ENCODE measurements at places on chromosomes 12 and 14.

GRCh38 chr12:84161296-84161695, 751.3 kb downstream of the SLC6A15 start:
- DNase-seq: no peak

DNA sequence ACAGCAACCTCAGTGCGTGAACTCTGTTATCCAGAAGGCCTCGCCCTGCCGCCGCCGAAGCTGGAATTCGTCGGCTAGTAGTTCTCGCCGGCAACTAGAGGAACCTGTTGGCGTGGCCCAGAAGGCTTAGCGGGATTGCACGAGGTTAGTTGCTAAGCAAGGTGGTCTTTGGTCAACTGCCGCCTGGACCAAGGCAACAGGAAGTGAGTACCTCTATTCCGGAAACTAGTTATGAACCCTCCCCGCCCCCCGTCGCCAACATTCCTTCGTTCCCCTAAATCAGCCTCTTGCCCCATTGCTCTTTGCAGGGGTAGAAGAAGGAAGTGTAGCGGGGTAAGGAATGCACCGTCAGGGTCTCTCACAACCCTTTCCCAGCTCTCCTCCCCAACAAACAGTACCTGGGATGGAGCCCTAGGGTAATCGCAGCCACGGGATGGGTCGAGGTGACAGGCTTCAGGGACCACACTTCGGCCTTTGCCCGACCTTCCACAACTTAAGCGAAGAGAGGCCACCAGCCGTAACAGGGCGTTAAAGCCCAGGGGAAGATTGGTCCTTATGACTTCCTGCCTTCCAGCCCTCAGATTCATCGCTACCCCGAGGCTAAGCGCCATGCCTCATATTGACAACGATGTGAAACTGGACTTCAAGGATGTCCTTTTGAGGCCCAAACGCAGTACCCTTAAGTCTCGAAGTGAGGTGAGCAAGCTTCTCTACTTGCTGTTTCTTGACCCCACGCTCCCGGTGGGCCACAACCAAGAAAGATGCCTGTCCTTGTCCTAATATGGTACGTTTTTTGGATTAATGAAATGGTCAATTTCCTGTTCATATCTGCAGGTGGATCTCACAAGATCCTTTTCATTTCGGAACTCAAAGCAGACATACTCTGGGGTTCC, at the start of gene GMPR2:
GMPR2 (plus strand) TSS at position 285 of the 893 bp plus-strand sequence; CDS start at position 610, 325 bp downstream.
- DNase-seq: no peak

- DNase-seq: no peak
These were observed 419.0 kb upstream of the CCDC196 start for GRCh38 chr14:66066981-66067776.

- no peak for DNase-seq
These were observed 10.6 kb downstream of the AREL1 start for GRCh38 chr14:74702293-74702692.

GRCh38 chr12:62862259-62862881, 72.6 kb downstream of the PPM1H start:
- no peak for DNase-seq

DNA sequence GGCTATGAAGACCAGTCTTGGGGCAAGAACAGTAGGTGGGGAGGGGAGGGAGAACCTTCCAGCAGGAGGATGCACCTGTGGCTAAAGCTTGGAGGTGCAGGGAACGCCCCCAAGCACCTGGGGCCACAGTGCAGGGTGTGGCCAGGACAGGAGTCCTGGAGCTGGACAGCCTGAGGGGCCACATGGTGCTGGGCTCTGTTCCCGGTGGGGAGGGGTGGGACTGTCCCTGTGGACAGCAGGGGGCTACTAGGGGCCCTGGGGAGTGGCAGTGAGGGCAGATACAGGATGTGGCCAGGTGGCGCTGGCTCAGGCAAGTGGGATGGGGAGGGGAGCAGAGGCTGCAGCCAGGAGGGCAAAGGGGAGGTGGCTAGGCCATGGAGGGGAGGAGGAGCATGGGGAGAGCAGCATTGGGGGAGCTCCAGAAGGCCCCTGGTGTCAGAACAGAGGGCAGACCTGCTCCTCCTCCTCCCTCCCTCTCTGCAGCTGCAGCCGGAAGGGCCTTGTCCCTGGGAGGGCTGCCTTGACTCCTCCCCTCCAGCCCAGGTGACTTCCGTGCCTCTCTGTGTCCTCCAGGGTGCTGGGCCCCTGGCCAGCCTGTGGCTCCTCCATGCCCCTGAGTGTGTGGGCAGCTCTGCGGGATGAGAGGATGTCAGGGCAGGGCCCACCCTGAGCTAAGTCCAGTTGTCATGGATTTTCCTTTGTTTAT, 68.4 kb upstream of the DLK1 start:
- DNase-seq: no peak

All from inflammatory macrophage treated with lipopolysaccharide for 1 hour (primary cell).